ENCODE measurements at places on chromosomes 7 and 10.

GRCh38 chr10:132648072-132648850 is 110.7 kb downstream of the INPP5A start:
- no peak for DNase-seq

DNA sequence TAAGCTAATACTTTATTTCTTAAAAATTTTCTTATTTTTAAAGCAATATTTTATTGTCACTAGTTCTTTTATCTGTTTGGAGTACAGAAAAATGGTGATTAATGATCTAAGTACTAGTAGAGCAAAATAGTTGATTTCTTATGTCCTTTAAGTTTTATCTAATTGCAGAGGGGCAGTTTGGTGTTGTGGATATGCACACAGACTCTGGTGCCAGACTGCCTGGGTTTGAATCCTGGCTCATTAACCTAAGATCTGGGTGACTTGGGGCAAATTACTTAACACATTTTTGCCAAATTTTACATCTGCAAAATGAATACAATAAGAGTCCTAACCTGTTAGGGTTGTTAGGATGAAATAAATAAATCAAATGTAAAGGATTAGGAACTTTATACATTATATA is 10.7 kb upstream of the PRPS1L1 start:
- DNase-seq, result no peak

GRCh38 chr7:149871576-149871975 is 2.2 kb upstream of the ATP6V0E2 start:
- DNase-seq, result no peak

DNA sequence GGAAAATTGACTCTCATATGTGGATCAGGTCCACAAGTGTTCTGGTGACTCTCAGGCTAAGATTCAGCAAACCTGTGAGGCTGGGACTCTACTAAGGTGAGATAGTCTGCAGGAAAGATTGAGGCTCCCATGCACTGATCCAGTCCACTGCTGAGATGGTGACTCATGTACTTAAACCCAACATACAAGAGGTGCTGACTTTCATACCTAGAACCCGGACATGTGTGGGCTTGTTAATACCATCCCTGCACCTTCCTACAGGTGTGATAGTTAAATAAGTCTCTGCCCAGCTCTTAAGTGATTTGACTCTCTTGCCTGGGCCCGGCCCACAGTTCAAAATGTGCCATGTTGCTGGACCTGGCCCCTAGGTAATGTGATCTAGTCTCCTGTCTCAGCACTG is 27.1 kb upstream of the ZNF107 start:
- DNase-seq, result no peak

DNA sequence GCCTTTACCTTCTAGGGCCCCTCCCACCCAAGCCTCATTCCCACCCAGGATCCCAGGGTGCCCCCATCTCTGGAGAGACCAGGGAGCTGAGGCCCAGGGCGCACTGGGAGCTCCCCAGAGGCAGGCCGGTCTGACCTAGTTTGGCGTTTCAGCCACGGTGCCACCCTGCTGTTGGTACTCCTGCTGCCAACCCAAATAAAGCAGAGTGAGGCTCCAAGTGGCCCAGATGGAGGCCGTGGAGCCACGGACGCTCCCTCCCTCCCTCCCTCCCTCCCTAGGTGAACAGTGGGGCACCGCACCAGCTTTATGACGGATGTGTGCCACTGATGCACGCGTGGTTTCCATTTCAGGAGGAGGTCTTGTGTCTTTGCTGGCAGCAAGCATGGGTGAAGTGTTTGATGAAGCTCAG is 1.8 kb downstream of the INPP5A start:
- DNase-seq, result peak; percentile 52

DNA sequence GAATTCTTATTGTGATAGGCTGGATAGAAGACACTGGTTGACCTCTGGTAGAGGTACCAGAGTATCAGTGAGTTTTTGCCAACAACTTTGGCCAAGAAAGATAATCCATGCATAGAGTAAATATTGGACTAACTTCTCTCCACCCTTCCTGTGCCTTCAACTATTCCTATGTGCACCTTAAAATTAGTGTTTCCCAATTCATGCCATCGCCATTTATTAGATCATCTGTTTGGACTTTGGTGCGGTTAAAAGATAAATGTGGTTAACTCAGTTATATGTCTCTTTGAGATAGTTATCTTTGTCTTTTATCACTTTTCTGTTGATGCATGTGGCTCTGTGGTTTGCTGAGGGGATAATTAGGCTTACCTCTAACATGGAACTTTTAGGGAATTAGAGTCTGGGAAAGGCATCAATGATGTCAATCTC is 4.6 kb downstream of the PAPSS2 start:
- DNase-seq, result no peak

- DNase-seq, result peak; percentile 12
Observed at GRCh38 chr10:5234106-5234860, 37.6 kb downstream of the AKR1C4 start.

DNA sequence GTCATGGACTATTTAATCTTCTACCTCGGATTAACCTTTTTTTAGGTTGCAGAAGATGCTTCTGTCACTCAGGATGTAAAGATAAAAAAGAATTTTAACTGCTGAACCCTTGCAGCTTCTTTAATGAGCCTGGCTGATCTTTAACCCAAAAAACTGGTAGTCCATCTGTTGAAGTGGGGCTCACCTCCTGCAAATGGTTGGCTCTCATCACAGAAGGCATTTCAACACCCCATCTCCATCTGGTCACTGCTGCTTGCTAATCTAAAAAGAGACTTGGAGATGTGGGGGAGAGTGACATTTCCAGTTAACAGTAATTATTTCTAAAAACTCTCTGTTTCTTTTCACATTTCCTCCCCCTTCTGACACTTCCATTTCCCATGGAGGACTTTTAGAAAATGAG is 208.6 kb downstream of the LHFPL3 start:
- DNase-seq, result no peak

DNA sequence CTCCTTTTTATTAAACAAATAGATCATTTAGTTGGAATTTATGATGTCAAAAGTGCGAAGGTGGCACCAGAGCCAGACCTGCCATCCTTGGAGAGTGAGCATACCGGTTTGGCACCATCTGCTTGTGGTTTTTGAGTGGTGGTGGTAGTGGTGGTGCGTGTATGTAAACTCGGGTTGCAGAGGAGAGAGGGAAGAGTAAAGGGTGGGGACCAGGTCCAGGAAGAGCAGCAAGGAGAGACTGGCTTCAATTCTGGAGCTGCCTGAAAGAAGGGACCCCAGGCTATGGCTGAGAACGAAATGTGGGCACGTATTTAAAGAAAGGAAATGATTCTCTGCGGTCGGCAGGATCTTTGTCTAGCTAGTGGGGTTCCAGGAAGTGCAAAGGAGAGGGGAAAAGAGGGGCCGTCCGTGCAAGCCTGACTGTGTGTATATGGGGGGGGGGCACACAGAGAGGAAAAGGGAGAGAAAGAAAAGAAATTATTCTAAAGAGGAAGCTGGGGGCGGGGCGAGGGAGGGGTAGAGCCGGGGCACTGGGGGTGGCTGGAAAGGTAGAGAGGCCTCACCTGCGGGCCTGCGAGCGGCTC is 448 bp upstream of the GOLGA7B start:
- no peak for DNase-seq

- no peak for DNase-seq
Observed at GRCh38 chr7:140621401-140622021, 19.1 kb downstream of the DENND2A start.

DNA sequence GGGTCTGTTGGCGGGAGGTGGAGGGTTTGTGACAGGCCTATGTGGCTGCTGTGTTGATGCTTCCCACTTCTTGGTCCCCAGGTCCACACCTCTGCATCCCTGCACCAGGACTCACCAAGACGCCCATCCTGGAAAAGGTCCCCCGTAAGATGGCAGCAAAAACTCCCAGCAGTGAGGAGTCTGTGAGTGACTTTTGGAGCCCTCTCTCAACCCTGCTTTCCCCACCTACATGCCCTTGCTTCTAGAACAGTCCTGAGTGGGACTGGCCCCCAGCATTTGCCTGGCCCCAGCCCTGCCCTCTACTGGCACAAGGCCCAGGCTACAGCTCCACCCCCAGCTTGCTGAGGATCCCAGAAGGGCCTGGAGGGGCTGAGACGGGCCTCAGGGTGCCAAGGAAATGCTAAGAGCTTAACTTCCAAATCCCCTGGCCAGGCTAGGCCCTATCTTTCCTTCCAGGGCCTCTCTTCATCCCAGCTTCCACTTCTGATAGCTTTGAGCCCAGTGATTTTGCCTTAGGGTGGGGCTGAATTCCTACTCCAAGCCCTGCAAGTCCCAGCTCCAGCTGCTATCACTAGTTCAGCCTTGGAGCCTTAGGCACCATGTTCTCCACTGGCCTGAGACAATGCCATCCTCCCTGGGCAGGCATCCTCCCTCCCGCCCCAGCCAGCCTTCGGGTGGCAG is 2.7 kb downstream of the CHAT start:
- no peak for DNase-seq

GRCh38 chr10:30728766-30729165 is 99.2 kb upstream of the LYZL2 start:
- DNase-seq, result no peak

DNA sequence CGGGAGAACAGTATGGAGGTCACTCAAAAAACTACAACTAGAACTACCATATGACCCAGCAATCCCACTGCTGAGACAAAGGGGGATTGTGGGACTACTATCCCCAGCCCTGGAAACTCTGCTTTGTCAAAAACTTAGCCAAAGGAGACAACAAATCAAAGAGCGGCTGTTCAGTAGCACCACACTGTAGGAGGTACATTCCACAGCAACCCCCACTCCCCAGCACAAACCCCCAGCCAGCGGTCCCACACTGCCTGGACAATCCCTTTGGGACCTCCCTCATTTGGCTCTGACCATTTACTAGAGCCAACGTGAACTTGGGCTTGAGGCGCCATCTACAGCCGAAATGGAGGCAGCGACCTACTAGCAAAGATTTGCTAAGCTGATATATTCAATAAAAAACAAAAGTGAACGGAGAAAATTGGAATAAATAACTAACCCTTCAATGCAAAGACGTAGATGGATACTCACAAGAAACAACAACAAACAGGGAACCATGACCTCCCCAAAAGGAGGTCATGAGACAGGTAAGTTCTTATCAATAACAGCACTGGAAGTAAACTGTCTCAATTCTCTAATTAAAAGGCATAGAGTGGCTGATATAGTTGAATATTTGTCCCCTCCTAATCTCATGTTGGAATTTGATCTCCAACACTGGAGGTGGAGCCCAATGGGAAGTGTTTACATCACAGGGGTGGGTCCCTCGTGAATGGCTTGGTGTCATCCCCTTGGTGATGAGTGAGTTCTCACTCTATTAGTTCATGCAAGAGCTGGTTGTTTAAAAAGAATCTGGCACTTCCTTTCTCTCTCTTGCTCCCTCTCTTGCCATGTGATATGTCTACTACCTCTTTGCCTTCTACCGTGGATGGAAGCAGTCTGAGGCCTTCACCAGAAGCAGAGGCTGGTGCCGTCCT is 119.0 kb upstream of the KCNMA1 start:
- DNase-seq, result no peak

DNA sequence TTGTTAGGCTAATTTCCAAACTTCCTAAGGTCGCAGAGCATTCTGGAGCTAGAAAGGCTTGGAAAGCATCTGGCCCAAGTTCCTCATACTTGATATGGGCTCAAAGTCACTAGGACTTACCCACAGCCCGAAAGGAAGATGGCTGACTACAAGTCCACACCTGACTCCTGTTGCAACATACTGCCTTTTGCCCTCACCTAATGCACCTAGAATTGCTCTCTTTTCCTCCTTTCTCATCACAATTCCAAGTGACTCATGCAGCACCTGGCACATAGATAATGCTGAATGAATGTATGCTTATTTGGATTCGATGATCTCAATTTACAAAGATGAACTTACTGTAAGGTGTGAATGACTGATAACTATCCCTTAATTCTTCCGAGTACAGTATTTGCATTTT is 131.5 kb downstream of the SORBS1 start:
- DNase-seq, result no peak

- no peak for DNase-seq
Observed at GRCh38 chr7:16098585-16099179, 322.7 kb downstream of the CRPPA start.

GRCh38 chr10:52056291-52056690 is 257.8 kb upstream of the DKK1 start:
- DNase-seq, result no peak

DNA sequence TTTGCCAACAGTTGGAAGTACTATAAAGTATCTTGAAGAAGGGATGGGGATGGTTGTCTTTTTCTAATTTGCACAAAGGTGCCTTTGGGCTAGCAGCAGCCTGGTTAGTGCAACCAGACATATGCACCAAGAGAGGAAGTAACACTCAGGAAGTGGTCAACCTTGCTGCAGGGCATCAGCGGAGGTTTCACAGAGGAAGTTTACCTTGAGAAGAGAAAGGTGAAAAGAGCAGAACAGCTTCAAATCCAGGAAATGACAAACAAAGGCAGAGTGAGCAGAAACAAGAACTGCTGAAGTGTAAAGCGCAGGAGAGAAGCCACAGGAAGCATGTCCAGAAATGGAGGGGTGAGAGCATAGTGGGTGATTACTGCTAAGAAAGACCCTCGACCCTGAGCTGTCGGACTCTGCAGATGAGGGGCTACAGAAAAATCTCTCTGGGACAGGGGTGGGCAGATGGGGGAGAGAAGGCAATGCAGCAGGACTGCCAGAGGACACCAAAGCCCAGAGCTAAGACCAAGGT is 66.9 kb downstream of the STK17A start:
- peak; percentile 94 for DNase-seq

DNA sequence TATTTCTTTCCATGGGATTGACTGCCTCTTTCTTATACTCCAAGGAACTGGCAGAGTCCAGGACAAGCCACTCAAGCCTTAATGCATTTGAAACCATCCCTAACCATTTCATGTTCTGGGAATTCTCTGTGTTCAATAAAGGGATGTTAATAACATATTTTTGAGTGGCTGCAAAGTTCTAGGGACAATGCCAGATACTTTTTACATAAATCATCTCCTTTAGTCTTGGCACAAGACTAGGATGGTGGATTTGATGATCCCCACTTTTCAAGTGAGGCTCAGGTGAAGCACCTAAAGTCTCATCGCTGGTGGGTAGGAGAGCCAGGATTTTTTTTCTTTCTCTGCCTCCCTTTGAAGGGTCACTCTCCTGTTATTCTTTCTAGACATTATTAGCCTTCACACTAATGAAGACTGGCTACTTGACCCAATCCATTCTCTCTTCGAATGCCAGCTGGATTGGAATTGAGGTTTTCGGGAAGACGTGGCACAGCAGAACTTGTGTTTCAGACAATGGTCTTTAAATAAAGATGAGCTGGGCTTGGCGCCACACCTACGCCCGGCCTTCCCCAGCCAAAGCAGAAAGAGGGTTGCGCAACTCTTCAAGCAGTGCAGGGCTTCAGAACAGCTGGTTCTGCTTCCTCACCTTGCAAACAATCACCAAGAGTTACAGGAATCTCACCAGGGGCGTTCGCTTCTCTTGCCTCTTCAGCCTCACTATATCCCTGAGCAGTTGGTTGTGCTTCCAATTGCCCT is 73.8 kb upstream of the BMPER start:
- no peak for DNase-seq

- no peak for DNase-seq
Observed at GRCh38 chr7:6316226-6316625, 43.8 kb upstream of the CYTH3 start.

GRCh38 chr7:39605087-39605486 is 18.3 kb upstream of the RALA start:
- no peak for DNase-seq
